ENCODE measurements at places on chromosomes 7 and 10.
A peak's percentile ranks its signal among the peaks of the same experiment; 100 is the strongest.

GRCh38 chr10:306675-307185 is 171.5 kb downstream of the ZMYND11 start:
- no peak for DNase-seq

DNA sequence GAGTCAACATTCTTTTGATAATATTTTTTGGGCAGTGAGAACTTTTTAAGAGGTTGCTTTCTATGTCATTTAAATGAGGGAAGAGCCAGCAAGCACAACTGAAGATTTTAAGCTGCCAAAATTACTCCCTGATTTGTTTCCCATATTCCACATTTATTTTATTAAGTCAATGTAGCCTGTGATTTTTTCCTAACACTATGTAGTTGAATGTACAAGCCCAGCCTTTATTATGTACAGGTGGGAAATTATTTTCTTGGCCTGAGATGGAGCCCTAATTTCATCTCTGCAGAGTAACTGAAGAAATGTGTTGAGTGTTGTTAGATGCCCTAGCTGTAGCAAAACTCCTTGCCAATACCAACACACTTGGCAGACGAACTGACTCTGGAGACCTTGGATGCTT is 83.1 kb upstream of the MINDY3 start:
- no peak for DNase-seq

- peak; percentile 79 for DNase-seq
Observed at GRCh38 chr10:77531441-77532001, 106.1 kb downstream of the KCNMA1 start.

GRCh38 chr7:143495851-143496250 is 18.2 kb downstream of the TAS2R41 start:
- DNase-seq: no peak

DNA sequence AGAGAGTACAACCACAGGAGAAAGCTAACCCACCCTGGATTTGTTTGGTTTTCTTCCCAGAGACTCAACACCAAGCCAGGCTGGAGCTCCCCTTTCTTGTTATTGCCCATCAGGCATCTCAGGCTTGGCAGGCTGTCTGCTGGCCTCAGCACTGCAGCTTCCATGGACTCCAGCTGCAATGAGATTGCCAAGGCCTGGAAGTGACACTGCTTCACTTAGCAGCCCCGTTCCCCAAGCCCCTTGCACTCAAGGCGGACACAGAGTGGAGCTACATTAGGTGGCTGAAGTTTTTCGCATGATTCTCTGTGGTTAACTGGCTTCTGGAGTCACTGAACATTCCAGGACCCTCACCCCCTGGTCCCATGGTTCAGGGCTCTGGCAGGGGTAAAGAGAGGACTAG is 163.1 kb upstream of the GDF10 start:
- peak; percentile 40 for DNase-seq

GRCh38 chr10:113736576-113736975 is 14.9 kb upstream of the PLEKHS1 start:
- peak; percentile 40 for DNase-seq

GRCh38 chr10:51314481-51314880 is 240.2 kb downstream of the PRKG1 start:
- peak; percentile 32 for DNase-seq

- no peak for DNase-seq
Observed at GRCh38 chr10:11279314-11279713, 261.6 kb downstream of the CELF2 start.

DNA sequence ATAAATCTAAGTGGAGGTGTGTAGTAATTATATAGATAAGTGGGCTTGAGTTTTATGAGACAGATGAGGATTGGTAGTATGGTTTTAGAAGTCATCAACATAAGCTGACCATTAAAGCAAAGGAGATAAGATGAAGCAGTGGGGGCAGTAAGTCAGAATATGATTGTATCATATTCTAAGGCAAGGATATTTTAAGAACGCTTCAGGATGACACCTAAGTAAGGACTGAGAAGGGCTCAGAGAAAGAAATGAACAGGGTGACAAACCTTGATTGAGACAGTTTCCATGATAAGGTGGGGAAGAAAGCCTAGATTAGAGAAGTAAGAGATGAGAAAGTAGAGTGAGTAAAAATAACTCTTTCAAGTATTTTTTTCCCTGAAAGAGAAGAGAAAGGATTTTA is 567.2 kb downstream of the ATRNL1 start:
- no peak for DNase-seq

- peak; percentile 25 for DNase-seq
Observed at GRCh38 chr10:133608855-133609254, 17.7 kb downstream of the FRG2B start.

DNA sequence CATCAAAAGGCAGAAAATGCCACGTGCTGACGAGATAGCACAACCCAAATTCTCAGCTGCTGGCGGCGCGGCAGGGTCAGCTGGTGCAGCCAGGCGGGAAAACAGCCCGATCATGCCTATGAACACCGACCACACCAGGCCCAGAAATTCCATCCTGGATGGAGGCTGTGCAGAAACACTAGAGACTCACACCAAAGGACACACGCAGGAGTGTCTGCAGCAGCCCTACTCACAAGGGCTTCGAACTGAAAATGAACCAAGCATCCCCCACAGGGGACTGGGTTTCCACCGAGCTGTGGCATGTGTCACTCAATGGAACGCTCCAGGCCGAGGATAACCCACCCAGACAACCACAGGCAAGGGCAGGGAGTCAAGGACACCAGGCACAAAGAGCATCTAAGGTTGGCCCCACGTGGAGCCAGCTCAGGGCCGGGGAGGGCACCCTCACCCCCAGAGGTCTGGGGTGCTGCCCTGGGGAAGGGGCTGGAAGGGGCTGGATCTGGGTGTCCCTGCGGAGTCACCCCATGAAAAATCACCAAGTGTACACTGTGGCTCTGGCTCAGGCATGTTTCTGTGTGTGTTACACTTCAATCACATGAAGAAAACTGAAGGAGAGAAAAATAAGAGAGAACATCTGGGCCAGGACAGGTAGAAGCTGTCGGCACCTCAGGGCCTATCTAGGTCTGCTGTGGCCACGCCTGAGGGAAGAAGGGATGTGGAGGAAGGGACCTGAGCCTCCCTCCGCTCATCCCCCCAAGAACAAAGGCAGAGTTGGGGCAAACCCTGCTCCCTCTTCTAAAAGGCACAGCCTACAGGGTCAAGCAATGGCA is 33.0 kb downstream of the RASGEF1A start:
- DNase-seq: no peak

- no peak for DNase-seq
Observed at GRCh38 chr10:12501841-12502525, 152.6 kb downstream of the CAMK1D start.

GRCh38 chr10:74883428-74883827 is 57.0 kb downstream of the KAT6B start:
- no peak for DNase-seq

- DNase-seq: peak; percentile 85
Observed at GRCh38 chr10:93030409-93030808, 30.2 kb upstream of the CYP26C1 start.

DNA sequence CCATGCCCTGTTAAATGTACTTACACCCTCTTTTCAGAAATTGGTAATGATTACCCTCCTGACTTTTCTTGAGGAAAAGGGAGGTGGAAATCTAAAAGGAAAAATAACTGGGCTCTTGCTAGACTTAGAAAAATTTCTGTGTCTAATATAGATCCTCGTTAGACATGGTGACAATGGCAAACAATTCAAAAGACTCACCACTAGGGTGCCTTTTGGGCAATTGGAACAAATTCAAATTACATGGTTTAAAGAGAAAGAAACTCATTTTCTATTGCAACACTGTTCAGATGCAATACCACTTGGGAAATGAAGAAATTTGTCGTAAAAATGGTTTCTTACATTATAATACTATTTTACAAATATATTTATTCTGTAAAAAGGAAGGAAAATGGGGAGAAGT is 950.1 kb downstream of the GRM8 start:
- DNase-seq: no peak
